Stimulated activated CD4-positive, alpha-beta T cell treated with anti-CD3 and anti-CD28 coated beads, Interleukin-15, amount 100 ng/mL, for 1 hour (primary cell): ENCODE measurements at places on chromosomes 2 and 18.

GRCh38 chr2:109213646-109214433, 84.8 kb downstream of the SH3RF3 start:
- DNase-seq: no peak

DNA sequence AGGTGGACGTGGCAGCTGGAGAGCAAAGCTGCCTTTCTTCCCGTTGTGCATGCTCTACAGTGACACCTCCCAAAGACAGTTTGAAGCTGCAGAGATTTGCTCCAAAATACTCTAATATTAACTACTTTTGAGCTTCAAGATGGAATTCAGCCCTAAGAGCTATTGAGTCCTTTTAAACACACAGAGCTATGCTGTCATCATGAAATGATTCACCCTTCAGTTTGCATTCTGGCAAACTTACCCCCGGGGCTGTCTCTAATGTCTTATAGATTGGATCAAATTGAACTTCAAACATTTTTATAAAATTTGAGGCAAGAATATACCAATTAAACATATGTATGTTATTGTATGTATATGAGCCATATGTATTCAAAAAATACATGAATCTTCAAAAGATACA, 110.7 kb upstream of the EFEMP1 start:
- DNase-seq: no peak

GRCh38 chr2:148658807-148659722, 14.5 kb downstream of the EPC2 start:
- no peak for DNase-seq

GRCh38 chr18:56873441-56874140, 222.4 kb downstream of the WDR7 start:
- no peak for DNase-seq

GRCh38 chr2:63590626-63591408, 2.1 kb downstream of the MDH1 start:
- DNase-seq: no peak

GRCh38 chr18:54871231-54871630, 43.0 kb downstream of the RAB27B start:
- DNase-seq: no peak

- DNase-seq: no peak
Observed at GRCh38 chr2:36392571-36393255, 37.1 kb downstream of the CRIM1 start.

DNA sequence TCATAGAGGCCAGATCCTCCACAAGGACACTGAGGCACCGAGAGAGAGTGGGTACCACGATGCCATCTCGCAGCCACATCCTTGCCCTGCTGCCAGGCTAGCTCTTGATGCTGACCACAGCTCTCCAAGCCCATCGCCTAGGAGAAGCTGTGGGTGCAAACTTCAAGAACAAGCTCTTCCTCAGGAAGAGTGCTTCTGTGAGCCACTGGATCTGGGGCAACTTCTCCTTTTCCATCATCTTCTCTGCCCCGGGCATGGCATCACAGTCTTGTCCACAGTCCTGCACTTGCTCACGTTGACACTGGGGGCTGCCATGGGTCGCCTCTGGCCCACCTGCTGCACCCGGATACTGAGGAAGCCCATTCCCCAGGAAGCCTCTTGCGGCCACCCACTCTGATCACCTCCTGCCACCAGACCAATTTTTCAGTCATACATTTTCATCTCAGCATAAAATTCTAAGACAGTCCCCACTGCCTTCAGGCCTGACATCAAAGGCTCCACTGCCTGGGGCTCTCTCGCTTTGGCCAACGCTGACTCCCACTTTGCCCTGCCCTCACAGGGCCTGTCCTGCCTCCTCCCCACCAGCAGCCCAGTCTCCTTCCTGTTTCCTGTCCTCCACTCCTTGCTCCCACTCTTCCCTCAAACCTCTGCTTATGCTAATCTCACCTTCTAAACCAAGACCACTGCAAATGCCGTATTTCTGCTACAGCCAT, 243.9 kb downstream of the AFF3 start:
- DNase-seq: no peak

GRCh38 chr2:55500025-55500424, 19.5 kb upstream of the CFAP36 start:
- no peak for DNase-seq

GRCh38 chr2:148860037-148860436, 15.0 kb upstream of the KIF5C start:
- DNase-seq: no peak

DNA sequence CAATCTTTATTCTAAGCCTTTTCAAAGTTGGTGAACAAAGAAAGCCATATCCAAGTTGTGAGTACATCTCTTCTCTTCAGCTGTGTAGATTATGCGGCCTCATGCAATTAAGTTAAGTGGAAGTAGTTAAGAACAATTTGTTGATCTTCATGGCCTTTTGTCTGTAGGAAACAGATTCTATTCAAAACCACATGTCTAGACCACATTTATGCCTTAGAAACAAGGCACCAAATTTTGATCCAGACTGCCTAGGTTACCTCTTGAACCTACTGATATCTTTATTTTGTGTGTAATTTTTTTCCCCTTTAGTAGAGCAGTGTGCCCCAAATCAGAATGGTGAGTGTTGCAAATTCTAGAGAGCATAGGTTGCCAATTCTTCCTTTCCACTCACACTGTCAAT, 101.6 kb upstream of the CERS6 start:
- no peak for DNase-seq
